Activated naive CD8-positive, alpha-beta T cell treated with anti-CD3 and anti-CD28 coated beads, Interleukin-2, amount 50 U/mL, for 16 hours (primary cell): ENCODE measurements at places on chromosomes 7 and 10.

- no peak for DNase-seq
Observed at GRCh38 chr7:97859606-97860204, 12.5 kb downstream of the ASNS start.

DNA sequence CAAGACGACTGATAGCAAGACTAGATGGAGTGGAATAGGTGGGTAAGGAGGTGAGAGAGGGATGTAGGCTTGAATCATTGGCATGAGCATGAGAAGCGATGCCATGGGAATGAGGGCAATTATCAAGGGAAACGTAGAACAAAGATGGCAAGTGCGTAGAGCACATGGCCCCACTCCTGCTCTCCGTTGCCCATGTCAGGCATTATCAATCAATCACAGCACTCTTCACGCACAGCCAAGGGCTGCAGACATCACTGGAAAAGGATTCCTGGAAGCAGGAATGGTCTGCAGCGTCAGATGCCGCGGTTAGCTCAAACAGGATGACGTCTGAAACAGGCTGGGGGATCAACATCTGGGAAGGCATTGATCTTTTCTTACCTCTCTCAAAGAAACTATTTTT is 25.6 kb upstream of the GALNTL5 start:
- no peak for DNase-seq

- no peak for DNase-seq
Observed at GRCh38 chr10:11057994-11058393, 40.3 kb downstream of the CELF2 start.

DNA sequence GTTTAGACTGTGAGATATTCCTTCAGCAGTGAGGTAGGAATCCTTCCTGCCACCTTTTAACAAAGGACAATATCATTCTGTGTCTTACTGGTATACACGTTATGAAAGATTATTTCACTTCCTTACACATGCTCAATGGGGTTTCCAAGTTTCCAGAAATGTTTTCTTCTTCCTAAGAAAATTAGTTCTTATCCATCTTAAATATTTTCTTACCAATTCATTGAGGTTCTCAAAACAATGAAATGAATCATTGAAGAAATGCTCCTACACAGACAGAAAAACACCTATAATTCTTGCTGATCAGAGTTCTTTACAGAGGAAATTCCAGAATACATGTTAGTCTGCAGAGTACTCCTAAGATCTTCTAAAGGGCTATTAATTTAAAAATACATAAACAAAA is 51.4 kb upstream of the SEC61G start:
- DNase-seq: no peak

- no peak for DNase-seq
Observed at GRCh38 chr10:3740157-3740871, 44.7 kb downstream of the KLF6 start.
